ENCODE measurements at places on chromosomes 2 and 18.

DNA sequence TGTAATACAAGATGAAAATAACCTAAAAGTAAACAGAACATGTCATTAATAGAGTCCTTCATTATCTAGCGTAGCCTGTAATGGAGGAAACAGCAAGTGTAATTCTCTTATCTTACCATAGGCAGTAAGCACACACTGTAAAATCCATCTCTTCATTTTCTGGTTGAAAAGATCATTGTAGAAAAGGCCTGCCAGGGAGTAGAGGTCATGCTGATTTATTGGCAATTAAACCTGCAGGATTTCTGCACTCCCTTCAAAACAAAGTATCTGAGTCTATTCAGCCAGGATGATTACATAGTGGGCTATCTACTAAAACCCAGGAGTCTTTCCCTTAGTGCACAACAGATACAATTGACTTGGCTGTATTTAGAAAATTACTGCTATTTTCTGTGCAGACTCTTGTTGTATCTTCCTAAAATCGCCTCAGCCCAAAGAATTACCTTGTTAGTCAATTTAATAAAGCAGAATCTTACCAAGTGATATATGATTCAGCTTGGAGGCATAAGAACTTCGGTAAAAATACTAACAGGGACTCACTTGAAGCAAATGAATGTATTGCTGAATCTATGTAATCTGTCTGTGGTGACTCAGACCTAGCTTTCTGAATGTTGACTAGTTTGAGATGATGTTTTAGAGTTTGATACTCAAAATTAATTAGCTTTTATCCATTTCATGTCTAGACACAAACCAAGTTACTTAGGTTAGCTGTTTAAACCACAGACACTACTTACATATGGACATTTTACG, 250.4 kb upstream of the STON1 start:
- no peak for DNase-seq

DNA sequence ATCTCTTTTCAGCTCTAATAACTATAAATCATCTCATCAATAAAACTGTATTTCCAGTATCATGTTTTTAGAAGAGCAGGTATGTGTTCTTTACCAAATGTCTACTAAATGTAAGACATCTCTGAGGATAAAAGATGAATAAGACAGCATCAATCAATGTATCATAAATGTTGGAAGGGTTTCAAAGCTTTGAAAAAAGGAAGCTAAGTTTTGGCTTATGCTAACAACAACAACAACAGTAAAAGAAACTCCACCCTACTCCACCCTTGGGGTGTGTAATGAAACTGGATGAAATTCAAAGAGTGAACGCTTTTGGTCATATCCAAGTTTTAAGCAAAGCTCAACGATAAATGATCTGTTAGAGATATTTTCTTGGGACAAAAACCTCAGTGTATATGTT, 17.1 kb downstream of the PRKD3 start:
- DNase-seq: no peak

DNA sequence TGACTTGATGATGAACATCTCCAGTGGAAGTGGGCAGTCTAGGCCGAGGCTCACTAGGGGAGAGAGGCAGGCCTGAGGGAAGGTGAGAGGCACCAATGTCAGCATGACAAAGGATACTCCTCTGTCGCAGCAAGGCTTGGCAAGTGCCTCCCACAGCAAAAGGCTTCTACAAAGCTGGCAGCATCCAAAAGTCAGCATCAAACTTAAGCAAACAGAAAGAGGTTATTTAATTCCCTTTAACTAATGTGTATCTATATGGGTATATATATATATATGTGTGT, 41.6 kb downstream of the NIFK start:
- no peak for DNase-seq

DNA sequence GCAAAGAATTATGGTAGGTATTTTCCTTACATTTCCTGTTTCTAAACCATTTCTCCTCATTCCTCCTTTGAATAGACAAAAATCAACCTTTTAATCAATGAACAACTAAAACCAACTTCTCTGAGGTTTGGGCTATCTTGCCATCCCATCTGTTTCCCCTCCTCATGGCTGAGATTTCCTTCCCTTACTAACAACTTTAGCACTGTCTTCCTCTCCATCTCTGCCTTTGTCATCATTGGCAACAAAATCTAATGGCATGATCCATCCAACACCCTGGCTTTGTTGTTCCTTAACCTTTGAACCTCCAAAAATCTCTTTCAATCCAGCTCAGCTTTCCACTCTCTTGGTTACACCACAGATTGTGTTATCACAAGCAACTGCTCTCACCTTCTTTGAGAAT, 95.3 kb upstream of the FAM136A start:
- no peak for DNase-seq
